ENCODE measurements at places on chromosomes 16 and 17.

DNA sequence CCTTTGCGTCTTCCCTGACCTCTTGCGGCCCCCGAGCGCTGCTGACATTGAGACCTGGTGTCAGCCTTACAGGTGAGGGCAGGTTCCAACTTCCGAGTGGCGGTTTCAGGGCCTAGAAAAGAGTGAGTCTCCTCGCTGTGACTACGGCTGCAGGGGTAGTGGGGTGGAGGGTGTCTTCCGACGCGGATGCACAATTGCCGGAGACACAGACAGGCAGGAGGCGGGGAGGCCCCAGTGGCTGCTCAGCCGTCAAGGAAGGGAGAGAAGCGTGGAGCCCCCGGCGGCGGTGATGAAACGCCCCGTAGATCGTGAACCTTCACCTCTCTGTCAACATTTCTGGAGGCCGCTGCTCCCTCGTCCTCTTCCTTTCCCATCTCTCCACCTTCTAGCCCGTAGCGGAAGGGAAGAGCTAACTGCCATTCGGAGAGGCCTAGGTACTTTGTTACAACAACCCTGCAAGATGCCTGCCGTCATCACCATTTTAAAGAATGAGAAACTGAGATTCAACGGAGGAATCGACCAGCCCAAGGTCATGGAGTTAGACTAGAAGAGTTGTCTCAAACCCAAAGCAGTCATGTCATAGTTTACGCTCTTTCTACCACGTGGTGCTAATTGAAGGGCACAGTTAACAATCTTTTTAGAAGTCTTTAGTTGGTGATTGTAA, 485 bp downstream of the DNAJA3 start:
- DNase-seq = peak; percentile 52

- DNase-seq = peak; percentile 51
These were observed 705 bp downstream of the FOXK2 start for GRCh38 chr17:82519971-82520903.

- DNase-seq = no peak
These were observed 82.2 kb upstream of the CDH13 start for GRCh38 chr16:82544378-82545160.

- DNase-seq = no peak
These were observed 13.3 kb upstream of the MRC2 start for GRCh38 chr17:62614142-62614541.

DNA sequence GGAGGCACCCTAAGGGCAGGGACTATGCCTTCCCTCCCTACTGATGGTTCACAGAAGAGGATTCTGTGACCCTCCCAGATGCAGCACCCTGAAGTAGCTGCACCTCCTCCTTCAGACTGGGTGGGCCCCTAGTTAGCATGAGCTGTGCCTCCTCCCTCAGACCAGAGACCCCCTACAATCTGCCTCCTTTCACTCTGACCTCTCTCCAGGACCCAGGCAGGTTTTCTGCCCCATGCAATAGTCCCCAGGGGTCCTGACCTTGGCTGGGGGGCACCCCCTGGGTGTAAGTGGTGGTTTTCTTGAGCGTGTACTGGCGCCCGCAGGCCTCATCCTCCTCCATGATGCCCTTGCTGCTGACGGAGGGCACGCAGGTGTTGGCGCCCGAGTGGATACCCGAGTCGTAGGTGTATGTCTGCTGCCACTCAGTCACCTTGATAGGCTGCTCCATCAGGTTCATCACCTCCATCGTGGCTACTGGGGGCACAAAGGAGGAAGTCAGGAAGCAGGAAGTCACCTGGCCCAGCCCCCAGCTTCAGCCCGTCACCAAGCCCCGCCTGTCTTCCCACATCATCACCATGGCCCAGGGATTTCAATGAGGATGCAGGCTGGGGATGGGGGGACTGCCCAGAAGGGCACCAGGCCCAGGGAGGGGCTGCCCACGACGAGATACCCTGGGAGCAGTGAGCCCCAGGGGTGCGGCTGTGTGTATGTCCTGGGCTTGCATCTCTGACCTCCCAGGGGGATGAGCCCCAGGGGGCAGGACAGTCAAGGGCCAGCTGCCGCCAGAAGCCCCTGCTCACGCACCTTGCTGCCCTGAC, 14.9 kb downstream of the JUP start:
- no peak for DNase-seq

DNA sequence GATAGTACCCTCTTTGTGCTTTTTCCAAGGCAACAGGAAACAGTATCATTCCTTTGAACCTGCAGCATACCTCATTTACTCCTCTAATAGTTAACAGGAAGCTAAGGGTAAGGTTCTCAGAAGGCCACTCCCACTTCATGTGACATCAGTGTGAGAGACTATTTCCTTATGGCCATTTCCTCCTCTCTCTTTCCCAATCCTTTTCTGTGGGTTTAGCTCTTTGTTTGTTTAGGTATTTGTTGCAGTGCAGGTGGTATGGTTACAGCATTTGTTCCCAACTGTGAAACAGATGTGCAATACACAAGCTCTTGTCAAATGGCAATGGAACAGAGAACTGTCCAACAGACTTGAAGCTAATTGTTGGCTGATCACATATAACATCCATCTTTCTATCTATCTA, 14.7 kb downstream of the TMC5 start:
- peak; percentile 16 for DNase-seq

DNA sequence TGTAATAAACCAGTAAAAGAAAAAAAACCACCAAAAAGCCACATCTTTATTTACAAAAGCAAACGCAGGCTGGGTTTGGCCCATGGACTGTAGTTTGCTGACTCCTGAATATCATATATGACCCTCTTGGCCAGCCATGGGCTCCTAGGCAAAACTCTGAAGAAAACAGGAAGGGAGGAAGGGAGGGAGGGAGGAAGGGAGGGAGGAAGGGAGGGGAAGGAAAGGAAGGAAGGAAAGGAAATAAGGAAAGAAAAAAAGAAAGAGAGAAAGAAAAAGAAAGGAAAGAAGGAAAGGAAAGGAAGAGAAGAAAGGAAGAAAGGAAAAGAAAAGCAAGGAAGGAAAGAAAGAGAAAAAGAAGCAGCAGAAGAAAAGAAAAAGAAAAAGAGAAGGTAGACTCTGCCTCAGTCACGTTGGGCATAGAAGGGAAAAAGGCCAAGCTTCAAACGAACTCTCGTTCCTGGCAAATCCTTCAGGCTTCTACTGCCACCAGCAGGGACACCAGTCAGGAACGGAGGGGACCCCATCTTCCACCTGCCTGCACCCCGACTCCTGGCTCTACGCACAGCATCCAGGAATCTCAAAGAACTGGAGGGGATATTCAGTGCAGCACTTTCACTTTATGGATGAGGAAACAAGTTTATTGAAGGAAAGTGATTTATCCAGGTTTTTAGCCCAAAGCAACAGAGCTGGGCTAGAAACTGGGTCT, 22.1 kb downstream of the CDC42EP4 start:
- DNase-seq = no peak

DNA sequence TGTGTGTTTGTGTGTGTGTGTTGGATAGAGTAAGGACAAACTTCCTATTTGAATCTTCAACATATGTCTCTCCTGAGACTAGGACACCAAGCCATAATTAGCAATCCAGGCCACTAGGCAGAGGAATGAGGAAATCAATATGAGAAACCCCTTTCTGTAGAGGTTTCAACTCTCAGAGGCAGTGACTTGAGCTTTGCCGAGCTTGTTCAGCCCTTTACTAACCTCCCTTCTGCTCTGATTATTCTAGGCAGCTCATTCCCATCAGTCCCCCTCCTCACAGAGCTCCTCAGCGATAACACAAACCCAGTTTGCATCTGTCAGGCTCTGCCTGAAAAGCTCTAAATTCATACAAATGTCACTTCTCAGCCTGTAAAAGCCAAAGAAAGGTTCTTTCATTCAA, 1030.3 kb downstream of the CDH8 start:
- DNase-seq = no peak

DNA sequence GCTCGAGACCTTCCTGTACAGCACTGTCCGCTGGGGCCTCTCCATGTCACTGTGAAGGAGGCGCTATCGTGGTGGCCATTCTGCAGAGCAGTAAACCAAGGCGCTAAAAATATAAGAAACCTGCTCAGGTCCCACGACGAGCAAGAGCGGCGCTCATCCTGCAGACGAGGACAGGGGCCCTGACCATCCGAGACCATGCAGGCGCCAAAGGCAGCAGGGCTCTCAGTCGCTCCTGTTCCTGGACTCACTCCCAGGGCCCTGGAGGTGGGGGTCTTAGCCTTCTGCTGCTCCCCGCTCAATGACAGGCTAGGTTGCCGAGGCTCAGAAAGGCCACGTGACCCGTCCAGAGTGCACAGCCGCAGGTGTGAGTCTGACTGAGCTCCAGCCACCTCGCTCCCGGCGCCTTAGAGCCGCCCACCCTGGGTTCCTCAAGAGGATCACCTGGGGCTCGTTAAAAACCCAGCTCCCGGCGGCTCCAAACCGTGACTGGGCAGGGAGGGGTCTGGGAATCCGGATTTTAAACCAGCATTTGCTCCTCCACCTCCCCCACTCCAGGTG, 509 bp upstream of the ATP2C2 start:
- no peak for DNase-seq

GRCh38 chr17:43756201-43756600, 2.4 kb downstream of the SOST start:
- no peak for DNase-seq

GRCh38 chr16:84032458-84033178, 10.0 kb downstream of the SLC38A8 start:
- DNase-seq = no peak

GRCh38 chr16:85617948-85618347, 4.8 kb downstream of the GSE1 start:
- DNase-seq = no peak

GRCh38 chr16:14015033-14015432, 56.1 kb upstream of the MRTFB start:
- no peak for DNase-seq

DNA sequence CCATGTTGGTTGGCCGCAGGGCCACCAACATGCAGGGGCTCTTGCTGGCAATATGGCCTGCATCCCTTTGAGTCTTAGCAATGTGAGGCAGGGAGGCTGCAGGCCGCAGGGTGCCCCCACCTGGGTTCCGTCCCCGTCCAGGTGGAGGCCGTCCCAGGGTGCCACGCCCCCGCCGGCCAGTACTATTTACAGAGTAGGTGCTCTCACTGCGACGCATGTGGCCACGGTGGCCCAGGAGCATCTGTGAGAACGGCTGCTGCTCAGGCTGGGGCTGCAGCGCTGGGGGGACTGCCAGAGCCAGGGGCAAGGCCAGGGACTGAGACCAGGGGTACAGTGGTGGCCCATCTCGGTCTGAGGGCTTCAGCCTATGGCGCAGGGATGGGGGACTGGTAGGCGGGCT, 3.6 kb downstream of the MATCAP1 start:
- DNase-seq = no peak

DNA sequence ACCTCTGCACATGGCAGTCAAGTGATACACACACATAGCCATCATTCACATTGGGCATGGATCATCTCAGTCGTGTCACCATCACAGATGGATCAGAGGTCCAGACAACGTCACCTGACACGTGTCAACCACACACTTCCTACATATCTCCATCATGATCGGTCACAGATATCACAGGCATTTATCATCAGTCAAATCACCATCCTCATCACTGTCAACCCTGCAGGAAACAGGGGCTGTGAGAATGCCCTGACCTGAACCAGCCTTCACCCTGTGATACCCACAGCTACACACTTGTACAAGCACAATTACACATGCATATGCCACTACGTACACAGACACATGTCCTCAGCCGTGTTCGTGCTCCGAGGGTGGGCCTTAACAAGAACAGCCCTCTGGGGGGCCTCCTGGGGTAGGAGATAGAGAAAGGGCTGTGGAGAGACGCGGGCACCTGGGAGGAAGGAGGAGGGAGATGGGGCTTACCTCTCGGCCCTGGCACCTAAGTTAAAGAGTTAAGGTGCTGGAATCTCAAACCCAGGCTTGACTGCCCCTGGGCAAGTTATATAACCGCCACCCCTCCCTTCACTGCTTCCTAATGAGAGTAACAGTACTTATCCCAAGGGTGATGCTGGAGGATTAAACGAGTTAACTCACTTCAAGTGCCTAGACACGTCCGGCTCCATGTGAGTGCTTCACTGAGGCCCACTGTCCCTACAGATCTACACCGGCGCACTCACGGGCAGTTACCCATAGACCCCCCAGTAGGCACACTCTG, 1.1 kb downstream of the SLC12A4 start:
- peak; percentile 38 for DNase-seq

DNA sequence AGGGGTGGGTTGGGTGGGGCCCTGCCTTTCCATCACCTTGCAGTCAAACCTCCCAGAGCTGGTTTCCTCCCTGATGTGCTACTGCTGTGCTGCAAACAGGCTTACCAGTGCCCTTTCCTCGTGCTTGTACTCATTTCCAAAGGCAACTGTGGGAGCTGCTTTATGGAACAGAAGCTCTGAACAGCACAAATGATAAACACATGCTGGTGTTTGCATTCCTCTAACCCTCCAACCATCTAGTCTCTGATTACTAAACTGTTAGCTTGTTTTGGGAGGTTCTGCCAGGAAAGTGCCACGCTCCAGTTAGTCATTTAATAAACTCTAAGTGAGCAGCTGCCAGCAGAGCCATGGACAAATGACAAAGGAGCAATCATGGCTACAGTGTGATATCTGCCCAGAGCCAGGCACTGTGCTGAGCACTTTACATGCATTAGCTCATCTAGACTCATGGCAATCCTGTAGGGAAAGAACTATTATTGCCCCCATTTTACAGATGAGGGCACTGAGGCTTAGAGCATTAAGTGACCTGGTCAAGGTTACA, 110.4 kb downstream of the VAT1L start:
- DNase-seq = no peak

GRCh38 chr17:72372185-72372584, 251.4 kb downstream of the SOX9 start:
- no peak for DNase-seq

DNA sequence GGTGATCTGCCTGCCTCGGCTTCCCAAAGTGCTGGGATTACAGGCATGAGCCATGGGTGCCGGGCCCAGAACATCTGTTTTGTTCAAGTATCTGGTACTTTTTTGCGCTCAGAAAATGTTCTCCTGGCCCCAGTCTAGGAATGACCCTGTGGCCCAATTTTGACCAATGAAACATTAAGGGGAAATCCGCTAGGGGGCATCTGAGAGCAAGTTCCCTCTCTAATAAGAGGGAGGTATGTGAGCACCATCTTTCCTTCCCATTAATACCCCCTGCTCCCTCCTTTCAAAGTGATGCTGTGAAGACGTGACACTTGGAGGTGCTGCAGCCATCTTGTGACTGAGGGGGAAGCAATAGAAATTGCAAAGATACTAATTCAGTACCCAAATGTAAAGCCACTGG, 16.5 kb upstream of the CLEC3A start:
- DNase-seq = peak; percentile 18

DNA sequence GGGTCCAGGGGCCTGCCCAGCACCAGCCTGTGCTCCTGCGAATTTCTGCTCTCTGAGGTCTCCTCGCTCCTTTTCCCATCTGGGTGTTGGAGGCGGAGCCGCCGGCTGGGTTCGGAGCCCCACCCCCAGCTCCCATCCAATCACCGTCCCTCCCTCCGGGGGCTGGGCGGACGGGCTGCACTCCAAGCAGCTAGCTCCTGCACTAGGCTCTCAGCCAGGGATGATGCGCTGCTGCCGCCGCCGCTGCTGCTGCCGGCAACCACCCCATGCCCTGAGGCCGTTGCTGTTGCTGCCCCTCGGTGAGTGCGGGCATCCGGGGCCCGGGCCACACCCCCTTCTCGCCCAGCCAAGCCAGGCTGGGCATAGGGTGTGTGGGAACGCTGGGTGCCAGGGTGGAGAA, at the start of gene NRN1L:
TSS of gene NRN1L (plus strand) at position 202 of the 400 bp plus-strand sequence. CDS start at position 221, 19 bp downstream.
- peak; percentile 22 for DNase-seq

- DNase-seq = no peak
These were observed 50.2 kb upstream of the NOG start for GRCh38 chr17:56543280-56543679.

Measured in hematopoietic multipotent progenitor cell treated with erythropoietin and hydrocortisone succinate and interleukin-3 and kit ligand, for 4 days (in vitro differentiated cells).